Fibroblast of villous mesenchyme (primary cell): ENCODE measurements at places on chromosomes 11 and 22.
A peak's percentile ranks its signal among the peaks of the same experiment; 100 is the strongest.

DNA sequence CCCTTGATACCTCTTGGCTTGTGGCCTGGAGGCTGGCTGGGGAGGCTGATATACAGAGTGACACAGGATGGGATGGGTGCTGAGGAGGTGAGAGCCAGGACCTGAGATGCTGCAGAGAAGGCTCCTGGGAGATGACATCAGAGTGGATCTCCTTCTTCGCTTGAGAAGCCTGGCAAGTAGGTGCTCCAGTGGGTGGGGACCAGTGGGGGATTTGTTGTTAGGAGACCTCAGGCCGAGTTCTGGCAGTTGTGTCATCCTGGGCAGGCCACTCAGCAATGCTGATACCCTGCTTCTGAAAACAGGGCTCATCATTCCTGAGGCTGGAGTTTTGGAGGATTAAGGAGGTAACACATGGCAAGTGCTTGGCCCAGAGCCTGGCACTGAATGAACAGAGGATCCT is 1.9 kb upstream of the NDUFV1 start:
- DNase-seq = no peak

- no peak for DNase-seq
These were observed 62.5 kb downstream of the SHANK2 start for GRCh38 chr11:71189768-71190315.

DNA sequence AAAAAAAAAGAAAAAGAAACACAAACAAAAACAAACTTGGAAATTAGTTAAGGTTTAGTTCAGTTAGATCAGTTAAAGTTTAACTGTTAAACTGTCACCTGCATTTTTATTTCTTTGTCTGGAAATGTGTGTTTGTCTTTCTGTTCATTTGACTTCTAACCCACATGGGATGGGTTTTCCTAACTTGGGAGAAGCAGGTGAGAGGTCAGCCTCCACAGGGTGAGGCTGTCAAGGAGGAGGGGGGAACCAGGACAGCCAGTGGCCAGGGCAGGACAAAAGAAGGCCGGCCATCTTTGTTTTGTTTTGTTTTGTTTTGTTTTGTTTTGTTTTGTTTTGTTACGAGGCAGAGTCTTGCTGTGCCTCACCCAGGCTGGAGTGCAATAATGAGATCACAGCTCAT is 13.4 kb upstream of the GCAT start:
- no peak for DNase-seq

- DNase-seq = peak; percentile 82
These were observed 1.7 kb downstream of the CBX6 start for GRCh38 chr22:38870312-38870741.

GRCh38 chr11:125624756-125625213 is at the start of gene CHEK1:
TSS of gene CHEK1 (plus strand) at chr11:125625163. CDS start at chr11:125626769, 1,606 bp downstream.
- no peak for DNase-seq

DNA sequence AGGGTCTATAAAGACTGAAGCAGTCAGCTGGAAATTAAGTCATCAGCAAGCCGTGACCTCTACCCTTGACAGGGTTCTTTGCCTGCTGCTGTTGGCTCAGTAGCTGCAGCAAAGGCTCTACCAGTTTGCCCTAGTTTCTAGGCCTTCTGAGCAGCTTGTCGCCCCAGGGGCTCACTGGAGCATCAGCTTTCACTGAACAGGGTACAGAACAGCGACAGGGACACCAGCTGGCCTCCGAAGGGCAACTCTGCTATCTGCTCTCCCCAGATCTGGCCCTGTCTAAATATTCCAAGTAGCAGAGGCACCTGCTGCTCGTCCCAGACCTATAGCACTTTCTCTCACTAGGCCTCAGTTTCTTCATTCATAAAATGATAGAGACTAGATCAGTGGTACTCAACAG is 42.4 kb downstream of the SMCO4 start:
- no peak for DNase-seq

GRCh38 chr11:101723371-101723770 is 139.6 kb upstream of the TRPC6 start:
- no peak for DNase-seq

- DNase-seq = no peak
These were observed 39.1 kb upstream of the LYVE1 start for GRCh38 chr11:10607462-10608132.

DNA sequence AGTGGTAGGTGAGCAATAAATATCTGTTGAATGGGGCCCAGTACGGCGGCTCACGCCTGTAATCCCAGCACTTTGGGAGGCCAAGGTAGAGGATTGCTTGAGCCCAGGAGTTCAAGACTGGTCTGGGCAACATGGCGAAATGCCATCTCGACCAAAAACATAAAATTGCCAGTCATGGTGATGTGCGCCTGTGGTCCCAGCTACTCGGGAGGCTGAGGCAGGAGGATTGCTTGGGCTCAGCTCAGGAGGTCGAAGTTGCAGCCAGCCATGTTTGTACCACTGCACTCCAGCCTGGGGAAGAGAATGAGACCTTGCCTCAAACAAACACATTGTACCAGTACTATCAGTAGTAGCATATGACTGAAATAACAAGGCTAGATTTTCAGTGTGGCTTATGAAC is 4.2 kb downstream of the SGSM3 start:
- DNase-seq = no peak

DNA sequence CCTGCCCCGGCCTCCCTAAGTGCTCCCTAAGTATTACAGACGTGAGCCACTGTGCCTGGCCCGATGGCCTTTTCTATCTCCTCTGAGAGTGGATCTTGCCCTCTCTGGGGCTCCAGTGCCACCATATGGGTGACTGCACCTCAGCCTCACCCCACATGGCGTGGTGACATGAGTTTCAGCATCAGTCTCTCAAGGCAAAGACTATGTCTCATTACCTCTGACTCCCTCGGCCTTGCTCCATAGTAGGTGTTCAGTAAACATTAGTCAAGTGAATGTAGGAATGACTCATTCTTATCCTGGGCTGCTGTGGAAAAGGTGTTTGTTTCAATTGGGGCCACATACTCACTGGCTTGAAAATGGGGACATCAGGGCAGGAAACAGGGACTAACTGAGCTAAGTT is 168.8 kb downstream of the GRIK4 start:
- no peak for DNase-seq

DNA sequence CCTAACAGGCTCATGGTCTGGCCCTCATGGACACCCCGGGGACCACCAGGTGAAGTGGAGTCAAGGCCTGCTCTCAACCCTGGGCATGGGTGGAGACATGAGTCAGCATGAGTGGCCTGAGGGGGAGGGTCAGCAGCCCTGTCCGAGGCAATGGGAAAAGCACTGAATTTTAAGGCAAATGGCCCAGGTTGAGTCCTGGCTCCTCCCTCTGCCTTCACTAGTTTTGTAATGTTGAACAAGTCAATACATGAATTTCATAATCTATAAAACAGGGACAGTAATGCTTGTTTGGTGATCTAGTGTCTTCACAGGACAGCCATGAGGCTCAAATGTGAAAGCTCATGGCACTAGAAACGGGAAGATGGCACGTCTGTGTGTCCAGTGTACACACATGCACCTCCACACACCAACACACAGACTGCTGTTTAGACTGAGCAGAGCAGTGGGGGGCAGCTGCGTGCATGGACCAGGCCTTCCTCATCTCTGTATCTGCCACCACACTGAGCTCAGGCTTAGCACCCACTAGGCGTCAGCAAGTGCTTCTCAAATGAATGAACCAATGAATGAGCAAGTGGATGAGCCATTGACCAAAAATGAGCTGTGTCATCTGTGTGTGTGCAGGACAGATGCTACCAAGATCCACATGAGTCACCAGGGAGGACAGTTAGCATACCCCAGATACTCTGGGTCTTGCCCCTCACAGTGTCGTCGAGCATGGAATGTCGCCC is 63.4 kb downstream of the NRXN2 start:
- peak; percentile 78 for DNase-seq

DNA sequence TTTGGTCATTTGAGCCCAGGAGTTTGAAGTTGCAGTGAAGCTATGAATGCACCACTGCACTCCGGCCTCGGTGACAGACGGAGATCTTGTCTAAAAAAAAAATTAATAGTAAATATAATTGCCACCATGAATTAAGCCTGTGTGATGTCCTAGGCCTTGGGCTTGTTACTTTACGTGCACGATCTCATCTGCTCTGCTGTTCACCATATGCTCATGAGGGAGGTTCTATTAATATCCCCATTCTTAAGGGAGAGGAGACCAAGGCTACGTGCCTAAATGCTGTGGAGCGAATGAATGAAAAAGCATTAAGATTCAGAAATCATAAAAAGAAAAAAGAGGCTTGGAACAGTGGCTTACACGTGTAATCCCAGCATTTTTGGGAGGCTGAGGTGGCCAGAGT is 2.6 kb upstream of the ATG2A start:
- no peak for DNase-seq

DNA sequence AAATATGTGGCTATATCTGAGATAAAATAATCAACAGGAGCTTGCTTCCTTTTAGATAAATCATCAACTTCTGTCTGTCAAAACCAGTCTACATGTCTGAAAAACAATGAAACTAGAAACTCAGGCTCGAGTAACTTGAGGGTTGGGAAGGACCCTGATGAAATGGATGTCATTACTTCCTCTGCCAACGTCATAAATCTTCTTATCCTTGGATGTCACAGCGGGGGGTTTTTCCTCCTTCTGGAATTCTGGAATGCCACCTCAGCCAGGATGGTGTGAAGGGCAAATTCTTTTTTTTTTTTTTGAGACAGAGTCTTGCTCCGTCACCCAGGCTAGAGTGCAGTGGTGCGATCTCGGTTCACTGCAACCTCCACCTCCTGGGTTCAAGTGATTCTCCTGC is 13.4 kb downstream of the LGR4 start:
- no peak for DNase-seq

DNA sequence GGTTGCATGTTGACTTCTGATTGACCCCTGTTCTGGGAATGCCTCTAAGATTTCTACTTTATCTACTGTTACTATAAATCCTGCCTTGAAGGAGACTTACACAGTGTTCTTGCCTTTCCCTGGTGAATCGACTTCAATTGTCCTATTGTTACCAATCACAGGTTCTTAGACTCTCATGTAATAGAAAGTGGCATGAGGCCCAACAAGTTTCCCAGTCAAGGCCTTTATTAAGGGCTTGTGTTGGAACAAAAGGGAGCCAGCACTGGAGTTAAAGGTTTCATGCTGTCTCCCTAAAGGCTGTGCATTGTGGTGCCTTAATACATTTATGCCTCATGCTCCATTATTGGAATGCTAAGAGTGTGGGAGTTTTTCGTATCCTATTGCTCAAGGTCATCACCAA is 23.3 kb downstream of the MS4A2 start:
- DNase-seq = no peak

DNA sequence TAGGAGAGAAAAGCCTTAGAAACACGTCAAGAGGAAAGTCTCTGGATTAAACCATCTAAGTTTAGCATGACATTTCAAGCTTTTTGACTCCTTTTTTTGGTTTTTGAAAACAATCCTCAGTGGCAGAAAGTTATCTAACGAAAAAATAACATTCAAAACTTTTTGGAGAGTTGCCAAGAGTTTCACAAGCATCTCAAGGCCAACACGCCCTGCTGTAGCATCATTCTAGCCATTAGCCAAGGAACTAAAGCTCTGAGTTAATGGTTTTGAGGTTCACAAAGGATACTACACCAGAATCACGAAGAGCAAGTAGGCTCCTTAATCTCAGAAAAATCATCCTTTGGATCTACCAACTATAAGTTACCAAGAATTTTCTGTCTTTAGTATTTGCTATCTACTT is 94.8 kb downstream of the PICALM start:
- DNase-seq = peak; percentile 57

DNA sequence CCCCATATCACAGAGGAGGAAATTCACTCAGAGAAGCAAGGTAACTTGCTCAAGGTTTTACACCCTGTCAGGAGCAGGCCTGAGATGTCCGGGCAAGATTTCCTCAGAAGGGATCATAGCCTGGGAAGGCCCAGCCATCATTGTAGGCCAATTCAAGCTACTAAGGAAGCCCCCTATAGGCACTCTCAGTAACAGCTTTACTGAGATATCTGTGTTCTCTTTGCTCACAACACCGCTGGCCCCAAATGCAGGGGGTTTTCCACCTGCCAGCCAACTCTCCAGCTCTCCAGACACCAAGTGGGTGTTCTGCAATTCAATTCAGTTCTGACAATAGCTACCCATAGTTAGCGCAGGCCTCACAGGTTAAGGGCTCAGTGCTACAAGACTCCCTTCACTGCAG is 84.0 kb downstream of the SLC36A4 start:
- no peak for DNase-seq

GRCh38 chr11:113632981-113633380 is 73.1 kb downstream of the TMPRSS5 start:
- DNase-seq = no peak
